Stimulated activated CD8-positive, alpha-beta memory T cell treated with anti-CD3 and anti-CD28 coated beads, Interleukin-4, amount 100 ng/mL, for 48 hours (primary cell): ENCODE measurements at places on chromosomes 1 and 21.

DNA sequence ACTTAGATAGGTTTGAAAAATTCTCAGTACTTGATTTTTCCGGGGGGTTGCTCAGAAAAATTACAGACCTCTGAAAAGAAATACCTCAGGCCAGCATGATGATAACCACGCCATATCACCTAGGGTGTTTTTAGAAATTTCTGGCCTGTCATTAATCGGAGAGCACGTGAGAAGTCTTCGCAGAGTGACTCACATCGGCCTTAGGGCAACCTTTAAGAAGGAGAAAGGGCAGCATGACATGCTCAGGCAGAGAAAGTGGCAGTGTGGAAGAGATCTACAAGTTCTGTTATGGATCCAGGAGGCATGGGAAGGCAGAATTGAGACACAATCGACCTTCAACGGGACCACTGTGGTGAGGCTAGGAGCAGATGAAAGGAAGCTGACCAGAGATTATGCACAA, 506.3 kb downstream of the LMO4 start:
- DNase-seq, result no peak

DNA sequence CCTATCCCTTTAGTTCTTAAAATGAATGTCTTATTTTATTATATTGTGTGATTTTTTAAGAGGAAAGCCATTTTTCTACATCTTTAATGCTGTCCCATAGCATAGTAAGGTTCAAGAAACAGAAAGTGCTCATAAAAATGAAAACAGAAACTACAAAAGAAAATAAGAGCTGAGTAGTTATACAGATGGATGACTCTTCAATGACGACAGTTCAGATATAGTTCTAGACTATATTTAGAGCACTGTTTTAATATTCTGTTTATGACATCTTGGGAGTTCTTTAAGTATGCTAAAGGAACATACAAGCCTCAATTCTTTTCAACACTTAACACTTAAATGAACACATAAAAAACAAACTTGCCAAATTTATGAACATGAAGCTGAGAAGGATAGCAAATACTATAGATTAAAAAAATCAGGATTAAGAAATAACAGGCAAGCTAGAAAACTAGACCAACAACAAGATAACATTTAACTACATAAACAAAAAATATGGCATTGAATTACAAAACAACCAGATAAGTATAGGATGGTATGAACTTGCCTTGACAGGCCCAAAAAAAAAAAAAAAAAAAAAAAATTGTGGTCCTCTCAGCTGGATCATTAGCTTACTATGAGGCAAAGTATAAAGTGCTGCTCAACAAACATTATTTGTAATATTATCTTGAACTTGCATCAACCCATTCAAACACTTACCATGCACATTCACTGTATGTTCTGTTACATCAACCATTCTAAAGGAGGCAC, 87.9 kb downstream of the ZZZ3 start:
- DNase-seq, result no peak

DNA sequence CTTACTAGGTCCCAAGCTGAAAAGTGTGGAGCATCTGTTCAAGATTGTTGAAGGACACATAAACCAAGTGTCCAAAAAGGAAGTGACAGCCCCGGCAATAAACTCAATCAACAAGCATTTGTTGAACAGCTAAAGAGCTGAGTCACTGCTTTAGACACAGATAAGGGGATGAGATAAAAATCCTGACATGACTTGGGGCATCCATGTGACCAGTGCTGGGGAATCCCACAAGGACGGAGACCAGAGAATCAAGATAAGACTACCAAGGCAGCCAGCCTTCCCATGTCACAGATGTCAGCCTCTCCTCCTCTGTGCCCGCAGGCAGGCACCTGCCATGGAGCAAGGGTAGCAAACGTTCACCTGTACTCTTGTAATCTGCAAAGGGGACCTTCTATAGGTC, 118.6 kb upstream of the KAZN start:
- no peak for DNase-seq

- DNase-seq, result peak; percentile 37
Measured at GRCh38 chr1:20322825-20323612, 32.3 kb downstream of the VWA5B1 start.

DNA sequence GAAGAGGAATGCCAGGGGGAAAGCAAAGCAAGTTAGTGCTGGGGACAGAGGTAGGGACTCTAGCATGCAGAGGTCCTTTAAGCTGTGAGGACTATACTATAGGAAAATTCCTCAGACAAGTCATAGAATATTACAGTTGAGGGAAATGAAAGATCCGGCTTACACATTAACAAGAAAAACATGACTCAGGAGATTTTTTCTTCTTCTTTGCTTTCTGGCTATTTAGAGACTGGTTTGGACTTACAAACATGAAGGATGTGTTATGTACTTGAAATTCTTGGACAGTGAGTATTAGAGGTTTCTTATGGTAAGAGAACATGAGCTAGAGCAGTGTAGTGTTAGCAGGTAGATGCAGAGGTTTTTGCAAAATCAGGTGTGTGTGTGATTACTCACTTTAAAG, 24.9 kb downstream of the USP25 start:
- DNase-seq, result no peak

DNA sequence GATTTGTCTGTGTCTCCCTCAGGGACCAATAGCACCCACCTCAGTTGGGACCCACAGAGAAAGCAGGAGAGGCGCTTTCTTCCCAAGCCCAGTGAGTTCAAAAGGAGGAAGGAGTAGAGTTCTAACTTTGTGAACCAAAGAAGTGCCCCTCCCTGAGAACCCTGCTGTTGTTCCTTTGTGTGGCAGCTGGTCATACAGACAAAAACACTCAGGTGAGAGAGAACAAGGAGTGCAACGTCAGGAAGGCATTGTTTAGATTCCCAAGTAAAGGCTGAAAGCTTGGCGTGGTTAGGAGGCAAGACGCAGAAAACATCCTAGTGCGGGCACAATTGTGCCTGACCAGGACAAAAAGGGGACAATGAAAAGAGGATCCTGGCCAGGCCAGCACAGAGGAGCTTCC, 654.6 kb downstream of the KIF26B start:
- no peak for DNase-seq

GRCh38 chr1:246320286-246320685, 186.8 kb downstream of the SMYD3 start:
- no peak for DNase-seq

- peak; percentile 37 for DNase-seq
Measured at GRCh38 chr1:182392050-182393028, 749 bp upstream of the GLUL start.

GRCh38 chr1:234558330-234558836, 51.6 kb downstream of the IRF2BP2 start:
- no peak for DNase-seq

DNA sequence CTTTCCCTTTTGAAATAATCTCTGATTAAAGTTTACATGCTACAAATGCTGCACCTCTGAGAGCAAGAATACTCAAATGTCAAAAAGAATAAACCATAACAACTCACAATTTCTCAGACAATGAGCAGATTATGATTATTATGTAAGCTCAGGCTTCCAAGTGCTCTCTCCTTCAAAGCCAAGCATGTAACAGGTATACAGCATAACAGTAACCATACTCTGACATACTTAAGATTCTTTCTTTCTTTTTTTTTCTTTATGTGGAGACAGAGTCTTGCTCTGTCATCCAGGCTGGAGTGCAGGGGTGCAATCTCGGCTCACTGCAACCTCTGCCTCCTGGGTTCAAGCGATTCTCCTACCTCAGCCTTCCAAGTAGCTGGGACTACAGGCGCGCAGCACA, 155.4 kb downstream of the EIF4G3 start:
- no peak for DNase-seq

DNA sequence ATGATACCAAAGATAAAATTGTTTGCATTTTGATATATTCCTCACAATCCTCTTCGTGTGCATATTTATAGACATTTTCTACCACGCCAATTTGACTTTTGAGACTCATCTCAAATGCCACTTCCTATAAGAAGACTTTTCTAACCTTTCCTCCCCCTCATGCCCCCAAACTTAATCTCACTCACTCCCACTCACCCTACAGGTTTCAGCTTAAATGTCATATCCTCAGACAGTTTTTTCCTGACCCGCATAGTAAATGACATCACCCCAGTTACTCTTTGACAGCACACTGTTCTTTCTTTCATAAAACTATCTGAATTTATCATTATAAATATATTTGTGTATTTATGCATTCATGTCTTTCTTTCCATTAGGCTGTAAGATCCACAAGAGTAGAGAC, 29.6 kb upstream of the RGS8 start:
- no peak for DNase-seq

DNA sequence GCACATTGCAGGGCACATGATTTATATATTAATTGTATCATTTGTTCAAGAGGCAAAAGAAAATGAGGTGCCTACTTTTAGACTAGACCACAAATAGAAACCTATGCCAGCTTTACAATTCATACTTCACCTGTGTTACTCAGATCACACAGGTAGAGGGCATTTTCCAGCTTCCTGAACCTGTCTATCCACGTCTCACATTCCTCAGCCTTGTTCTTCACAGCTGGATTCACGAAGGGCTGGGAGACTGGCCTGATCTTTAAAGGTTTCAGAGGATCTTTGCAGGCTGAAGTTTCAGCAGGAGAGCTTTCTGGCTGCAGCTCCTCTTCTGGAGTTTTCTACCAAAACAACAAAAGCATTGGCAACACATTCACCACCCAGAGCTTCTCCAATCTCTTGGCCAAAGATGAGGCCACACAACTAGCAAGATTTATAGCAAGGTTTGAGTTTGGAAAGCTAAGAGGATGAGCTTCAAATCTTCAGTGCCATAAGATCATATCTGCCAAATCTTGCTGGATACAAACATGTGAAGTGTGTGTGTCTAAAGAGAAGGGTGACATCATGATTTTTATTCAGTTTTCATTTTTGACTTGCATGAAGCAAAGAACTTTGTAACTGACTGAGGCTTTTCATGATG, 71.0 kb upstream of the CYP2J2 start:
- no peak for DNase-seq

DNA sequence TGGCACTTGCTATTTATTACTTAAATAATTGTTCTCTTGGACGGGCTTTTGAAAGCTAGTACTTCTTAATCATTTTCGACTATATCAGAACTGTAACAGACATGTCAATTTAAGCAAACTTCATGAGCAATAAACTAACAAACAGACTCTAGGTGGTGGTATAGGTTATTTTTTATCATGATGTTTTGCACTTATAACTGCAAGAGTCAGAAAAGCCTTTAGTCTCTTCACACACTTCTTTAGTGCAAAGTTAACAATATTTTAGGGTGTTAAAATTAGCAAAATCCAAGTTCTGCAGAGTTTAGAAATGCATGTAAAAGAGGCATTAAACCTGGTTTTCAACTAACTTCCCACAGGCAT, 2.2 kb downstream of the NRIP1 start:
- no peak for DNase-seq

DNA sequence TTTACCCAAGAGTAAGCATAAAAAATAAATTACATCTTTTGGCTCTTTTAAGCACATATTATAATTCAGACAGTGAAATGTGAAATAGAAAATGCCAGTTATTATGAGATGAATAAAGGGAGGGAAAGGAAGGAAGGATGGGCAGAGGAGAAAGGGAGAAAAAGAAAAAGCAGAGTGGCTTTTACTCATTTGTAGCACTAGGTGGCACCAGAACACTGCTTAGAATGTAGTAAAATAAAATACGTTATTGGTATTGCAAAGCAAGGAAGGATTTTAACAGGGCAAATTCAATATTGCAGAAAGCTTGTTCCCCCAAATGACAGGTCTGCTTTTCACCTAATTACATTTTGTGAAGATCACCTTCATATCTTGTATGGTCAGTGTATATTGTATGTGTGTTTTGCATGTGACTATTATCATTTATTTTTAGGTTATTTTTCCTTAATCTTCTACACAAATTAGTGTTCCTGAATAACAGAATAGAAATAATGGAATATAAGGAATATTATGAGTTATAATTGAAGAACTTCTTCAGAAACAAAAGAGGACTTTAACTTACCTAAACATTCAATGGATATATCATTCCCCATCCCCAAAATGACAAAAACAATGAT, 9.1 kb upstream of the PCNX2 start:
- no peak for DNase-seq

DNA sequence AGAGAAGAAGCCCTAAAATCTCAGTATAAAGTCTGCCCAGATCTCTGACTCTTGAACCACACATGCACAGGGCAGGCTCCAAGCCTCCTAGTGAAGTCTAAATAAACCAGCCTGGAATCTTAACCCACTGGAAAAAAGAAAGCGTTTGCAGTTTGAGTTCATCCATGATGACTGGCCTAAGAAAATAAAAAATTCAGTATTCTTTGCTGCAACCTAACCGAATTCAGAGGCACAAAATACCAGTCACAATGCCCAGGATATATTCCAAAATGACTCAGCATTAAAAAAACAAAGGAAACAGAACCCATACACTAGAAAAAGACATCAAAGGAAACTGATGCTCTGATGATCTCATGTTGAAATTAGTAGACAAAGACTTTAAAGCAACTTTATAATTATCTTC, 269.2 kb downstream of the SDCCAG8 start:
- DNase-seq, result no peak

DNA sequence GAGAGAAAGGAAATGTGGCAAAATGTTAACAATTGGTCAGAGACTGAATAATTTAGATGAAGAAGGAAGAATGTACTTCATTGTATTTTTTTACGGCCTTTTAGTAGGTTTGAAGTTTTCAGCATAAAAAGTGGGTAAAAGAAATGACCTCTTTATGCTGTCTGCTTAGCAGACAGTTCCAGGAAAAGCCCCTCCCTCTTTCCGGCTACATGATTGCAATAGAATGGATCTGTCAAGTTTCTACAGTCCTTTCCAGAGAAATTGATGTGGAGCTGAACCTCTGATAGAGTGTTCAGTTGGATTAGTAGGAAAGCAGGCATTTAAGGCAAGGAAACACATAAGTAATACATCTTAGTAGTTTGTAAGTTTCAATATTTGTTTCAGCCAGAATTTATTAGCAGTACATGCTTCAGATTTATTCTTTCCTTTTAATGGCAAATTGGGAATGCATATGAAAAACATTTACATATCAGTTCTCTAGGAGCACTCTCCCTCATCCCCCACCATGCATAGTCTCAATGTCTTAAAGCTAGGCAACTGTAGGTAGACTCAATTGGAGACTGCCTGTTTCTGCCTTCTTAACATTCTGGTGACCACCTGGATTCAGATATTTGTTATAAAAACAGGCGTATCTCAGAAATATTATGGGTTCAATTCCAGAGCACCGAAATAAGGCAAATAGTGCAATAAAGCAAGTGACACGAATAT, 36.4 kb downstream of the HS2ST1 start:
- no peak for DNase-seq

- no peak for DNase-seq
Measured at GRCh38 chr1:30905916-30906620, 2.5 kb downstream of the SDC3 start.

GRCh38 chr1:186456729-186457255, 4.1 kb downstream of the PDC start:
- no peak for DNase-seq
